Chondrocyte (in vitro differentiated cells): ENCODE measurements at places on chromosomes 2 and 18. TPM values are rescaled to one million over a fixed set of nuclear protein-coding genes. Genes with fewer than 3 reads are reported as not detected.

DNA sequence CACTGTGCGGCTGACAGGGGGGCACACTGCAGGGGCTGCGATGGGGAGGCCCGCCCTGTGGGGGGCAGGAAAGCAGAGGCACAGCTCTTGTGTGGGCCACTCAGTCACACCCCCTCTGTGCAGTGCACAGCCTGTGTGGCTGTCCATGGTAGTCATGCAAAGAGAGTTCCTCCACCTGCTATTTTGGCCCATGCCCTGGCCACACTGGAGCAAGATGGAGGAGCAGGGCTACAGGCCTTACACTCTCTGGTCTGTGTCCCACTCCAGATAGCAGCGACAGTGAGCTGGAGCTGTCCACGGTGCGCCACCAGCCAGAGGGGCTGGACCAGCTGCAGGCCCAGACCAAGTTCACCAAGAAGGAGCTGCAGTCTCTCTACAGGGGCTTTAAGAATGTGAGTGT, 28.5 kb upstream of the FAHD2A start:
- no peak for DNase-seq
- H3K4me3 ChIP-seq, result no peak overlapping the region
- H3K36me3 ChIP-seq, result peaks cover 1% of the 10 kb centered on the region
- H3K27me3 ChIP-seq, result peaks cover under 1% of the 10 kb centered on the region

DNA sequence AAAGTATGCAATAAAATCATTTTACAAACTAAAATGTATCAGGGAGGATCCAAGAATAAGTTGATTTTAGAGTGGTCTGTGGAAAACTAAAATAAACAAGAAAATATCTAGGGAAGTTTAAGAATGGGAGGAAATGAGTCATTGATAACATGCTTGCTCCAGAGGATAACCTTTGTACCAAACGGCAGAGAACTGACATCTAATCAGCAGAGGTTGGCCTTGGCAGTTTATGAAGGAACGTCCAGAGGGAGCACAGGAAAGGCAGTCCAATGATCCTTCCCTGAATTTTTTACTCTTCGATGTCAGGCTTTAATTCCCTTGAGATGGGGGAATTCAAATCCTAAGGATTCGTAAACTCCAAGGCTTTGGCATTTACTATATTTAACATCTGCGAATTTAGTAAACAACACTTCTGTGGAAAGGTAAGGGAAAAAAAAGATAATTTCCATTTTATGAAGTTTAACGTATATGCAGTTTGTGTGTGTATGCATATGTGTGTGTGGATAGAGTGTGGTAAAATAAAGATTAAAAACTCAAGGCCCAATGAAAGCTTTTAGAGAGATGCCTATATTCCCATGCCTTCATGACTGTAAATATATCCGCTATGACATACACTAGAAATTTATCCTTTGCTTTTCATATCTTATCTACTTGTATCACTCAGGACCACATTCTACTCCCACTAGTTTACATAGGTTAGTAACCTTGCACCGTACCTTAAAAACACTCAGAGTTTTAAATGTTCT, 8.7 kb upstream of the INPP1 start:
- no peaks in the 10 kb centered on the region for H3K36me3 ChIP-seq
- no peak overlapping the region for H3K27ac ChIP-seq
- no peak for DNase-seq
- H3K4me1 ChIP-seq, result peaks cover 10% of the 10 kb centered on the region
- H3K4me3 ChIP-seq, result no peak overlapping the region

- peaks cover 20% of the 10 kb centered on the region for H3K4me1 ChIP-seq
- no peak overlapping the region for H3K27ac ChIP-seq
- no peak overlapping the region for H3K4me3 ChIP-seq
- no peak for DNase-seq
- H3K27me3 ChIP-seq, result no peaks in the 10 kb centered on the region
- H3K36me3 ChIP-seq, result peaks cover 1% of the 10 kb centered on the region
These were observed 3.8 kb upstream of the SLC8A1 start for GRCh38 chr2:40455661-40456060.

DNA sequence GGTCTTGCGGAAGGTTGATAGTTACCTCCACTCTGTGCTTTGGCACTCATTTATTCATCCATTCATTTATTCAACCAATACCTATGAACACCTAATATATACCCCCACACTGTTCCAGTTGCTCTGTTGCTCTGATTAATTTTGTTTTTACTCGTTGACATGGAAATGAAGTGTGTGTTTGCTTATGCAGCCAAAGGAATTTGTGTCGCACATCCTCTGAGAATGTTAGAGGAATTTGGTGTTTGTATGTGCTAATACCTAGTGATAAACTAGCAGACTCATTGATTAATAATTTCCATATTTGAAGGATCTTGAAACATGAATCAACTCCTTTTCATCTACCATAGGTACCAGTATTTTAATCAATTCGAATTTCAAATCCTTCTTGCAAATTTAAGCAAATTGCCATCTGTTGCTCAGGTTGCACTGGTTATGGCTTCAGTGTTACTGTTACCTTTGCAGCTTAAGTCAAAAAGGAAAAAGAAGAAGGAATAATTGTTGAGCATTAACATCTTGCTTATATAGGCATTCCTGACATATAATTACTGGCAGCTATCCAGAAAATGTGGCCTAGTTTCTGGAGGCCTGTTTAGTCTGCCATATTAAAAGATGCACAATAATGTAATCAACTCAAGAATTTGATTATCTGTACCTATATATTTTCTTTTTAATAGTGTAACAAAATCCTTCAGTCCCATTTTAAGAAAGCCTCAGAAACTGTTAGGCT, 25.7 kb upstream of the CRIM1 start:
- no peak for DNase-seq
- peaks cover 13% of the 10 kb centered on the region for H3K4me1 ChIP-seq
- H3K36me3 ChIP-seq, result no peaks in the 10 kb centered on the region
- no peaks in the 10 kb centered on the region for H3K27me3 ChIP-seq
- H3K27ac ChIP-seq, result no peak overlapping the region

- no peaks in the 10 kb centered on the region for H3K36me3 ChIP-seq
- peaks cover 5% of the 10 kb centered on the region for H3K27me3 ChIP-seq
These were observed 103.1 kb downstream of the L3MBTL4 start for GRCh38 chr18:6311456-6312215.

- peaks cover 4% of the 10 kb centered on the region for H3K36me3 ChIP-seq
- no peak overlapping the region for H3K27ac ChIP-seq
- H3K4me1 ChIP-seq, result peaks cover 10% of the 10 kb centered on the region
- no peaks in the 10 kb centered on the region for H3K27me3 ChIP-seq
- DNase-seq, result no peak
These were observed 200.6 kb downstream of the PPP1R1C start for GRCh38 chr2:182186132-182186735.

DNA sequence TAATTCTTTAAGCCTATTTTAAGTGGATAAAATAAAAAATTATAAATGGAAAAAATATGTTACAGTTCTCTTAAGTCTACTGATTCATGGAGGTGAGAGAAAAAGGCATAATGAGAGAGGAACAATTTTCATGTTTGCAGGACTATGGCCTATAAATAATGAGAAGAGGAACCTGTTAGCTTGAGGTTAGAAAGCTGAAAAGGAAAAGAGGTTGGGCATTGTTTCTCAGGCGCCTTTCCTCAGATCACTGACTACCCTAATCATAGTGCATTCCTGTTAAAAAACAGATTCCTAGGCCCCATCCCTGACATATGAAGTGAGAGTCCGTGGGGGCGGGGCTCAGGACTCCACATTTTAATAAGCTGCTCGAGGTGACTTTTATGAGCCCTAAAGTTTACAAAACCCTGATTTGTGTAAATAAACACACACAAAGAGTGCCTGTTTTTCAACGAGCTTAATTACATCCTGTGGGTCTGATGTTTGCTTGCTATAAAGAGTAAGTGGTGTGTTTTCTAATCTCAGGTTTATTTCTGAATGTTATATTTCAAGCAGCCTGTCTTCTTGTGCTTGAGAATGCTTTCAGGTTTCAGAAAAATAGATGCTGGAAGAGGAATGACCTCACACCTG, 335.5 kb downstream of the CLIP4 start:
- peaks cover 10% of the 10 kb centered on the region for H3K4me1 ChIP-seq
- no peaks in the 10 kb centered on the region for H3K36me3 ChIP-seq
- DNase-seq, result no peak
- H3K27me3 ChIP-seq, result peaks cover 2% of the 10 kb centered on the region

- DNase-seq, result no peak
- H3K4me1 ChIP-seq, result peaks cover 34% of the 10 kb centered on the region
- H3K27ac ChIP-seq, result no peak overlapping the region
- H3K27me3 ChIP-seq, result no peaks in the 10 kb centered on the region
These were observed 361.7 kb downstream of the ANAPC1 start for GRCh38 chr2:111522231-111522768.

DNA sequence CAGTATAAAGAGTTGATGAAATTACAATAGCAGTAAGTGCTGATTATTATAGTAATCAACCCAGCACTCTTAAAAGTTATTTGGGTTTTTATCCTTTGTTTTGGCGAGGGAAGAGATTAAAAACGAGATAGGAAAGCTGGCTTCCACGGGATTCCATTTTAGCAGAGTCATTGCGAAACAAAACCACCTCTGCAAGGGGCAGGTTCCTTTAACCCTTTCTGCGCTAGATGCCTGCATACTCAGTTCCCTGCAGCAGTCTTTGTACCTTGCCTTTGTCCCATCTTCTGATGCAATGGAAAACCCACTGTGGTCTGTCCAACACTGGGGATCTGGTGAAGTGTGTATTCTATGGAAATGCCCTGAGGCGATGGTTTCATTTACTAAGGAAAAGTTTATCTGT, 2.7 kb downstream of the YPEL5 start:
- H3K27me3 ChIP-seq, result no peaks in the 10 kb centered on the region
- H3K36me3 ChIP-seq, result peaks cover 5% of the 10 kb centered on the region
- H3K4me1 ChIP-seq, result peaks cover 67% of the 10 kb centered on the region
- DNase-seq, result no peak

DNA sequence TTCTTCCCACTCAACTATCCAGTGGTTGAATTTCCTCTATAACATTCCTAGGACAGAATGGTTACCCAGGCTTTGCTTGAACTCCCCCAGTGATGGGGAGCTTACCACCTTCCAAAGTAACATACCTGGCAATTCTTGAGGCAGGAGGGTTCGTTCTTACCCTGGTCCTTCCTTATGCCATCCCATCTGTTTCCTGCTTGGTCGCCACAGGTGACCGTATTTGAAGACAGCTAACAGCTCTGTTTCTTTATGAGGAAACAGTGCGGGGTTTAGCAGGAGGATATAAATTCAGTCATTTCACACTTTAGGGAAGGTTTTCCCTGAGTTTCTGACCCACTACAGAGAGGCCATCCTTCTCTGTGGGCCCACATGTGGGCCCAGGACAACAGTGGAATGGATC, 42.6 kb downstream of the FOSL2 start:
- no peaks in the 10 kb centered on the region for H3K27me3 ChIP-seq
- no peak for DNase-seq
- H3K27ac ChIP-seq, result no peak overlapping the region
- H3K4me1 ChIP-seq, result peaks cover 8% of the 10 kb centered on the region
- peaks cover 5% of the 10 kb centered on the region for H3K36me3 ChIP-seq

GRCh38 chr2:215421859-215422461, 13.9 kb downstream of the FN1 start:
- no peak for DNase-seq
- H3K4me3 ChIP-seq, result peak overlapping the region; percentile 61
- H3K27ac ChIP-seq, result peak overlapping the region; percentile 93
- no peaks in the 10 kb centered on the region for H3K27me3 ChIP-seq

- H3K27me3 ChIP-seq, result peaks cover 16% of the 10 kb centered on the region
- no peaks in the 10 kb centered on the region for H3K4me1 ChIP-seq
- H3K4me3 ChIP-seq, result no peak overlapping the region
- DNase-seq, result no peak
- H3K36me3 ChIP-seq, result no peaks in the 10 kb centered on the region
- H3K27ac ChIP-seq, result no peak overlapping the region
These were observed 8.9 kb upstream of the RPRM start for GRCh38 chr2:153487448-153487847.

- no peak overlapping the region for H3K27ac ChIP-seq
- no peaks in the 10 kb centered on the region for H3K36me3 ChIP-seq
- peaks cover 14% of the 10 kb centered on the region for H3K4me1 ChIP-seq
- no peaks in the 10 kb centered on the region for H3K27me3 ChIP-seq
- no peak for DNase-seq
These were observed 449.7 kb upstream of the TRIB2 start for GRCh38 chr2:12267042-12267441.

GRCh38 chr18:13279181-13280069, 60.9 kb downstream of the LDLRAD4 start:
- H3K4me1 ChIP-seq, result peaks cover 79% of the 10 kb centered on the region
- H3K27ac ChIP-seq, result peak overlapping the region; percentile 74
- peaks cover 20% of the 10 kb centered on the region for H3K36me3 ChIP-seq
- no peak for DNase-seq
- H3K4me3 ChIP-seq, result no peak overlapping the region
- H3K27me3 ChIP-seq, result no peaks in the 10 kb centered on the region

- no peak overlapping the region for H3K4me3 ChIP-seq
- no peaks in the 10 kb centered on the region for H3K36me3 ChIP-seq
- no peak overlapping the region for H3K27ac ChIP-seq
- peaks cover 15% of the 10 kb centered on the region for H3K4me1 ChIP-seq
- no peaks in the 10 kb centered on the region for H3K27me3 ChIP-seq
- no peak for DNase-seq
These were observed 463.2 kb downstream of the THSD7B start for GRCh38 chr2:137228566-137228965.

DNA sequence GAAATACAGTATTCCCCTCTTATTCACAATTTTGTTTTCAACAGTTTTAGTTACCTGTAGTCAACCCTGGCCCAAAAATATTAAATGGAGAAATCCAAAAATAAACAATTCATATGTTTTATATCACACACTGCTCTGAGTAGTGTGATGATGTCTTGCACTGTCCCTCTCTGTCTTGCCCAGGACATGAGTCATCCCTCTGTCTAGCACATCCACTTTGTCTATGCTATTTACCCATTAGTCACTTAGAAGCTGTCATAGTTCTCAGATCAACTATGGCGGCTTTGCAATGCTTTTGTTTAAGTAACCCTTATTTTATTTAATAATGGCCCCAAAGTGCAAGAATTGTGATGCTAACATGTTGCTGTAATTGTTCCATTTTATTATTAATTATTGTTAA, 380.6 kb upstream of the REG3G start:
- no peak overlapping the region for H3K27ac ChIP-seq
- H3K27me3 ChIP-seq, result no peaks in the 10 kb centered on the region
- H3K4me3 ChIP-seq, result no peak overlapping the region
- no peaks in the 10 kb centered on the region for H3K36me3 ChIP-seq
- no peaks in the 10 kb centered on the region for H3K4me1 ChIP-seq
- no peak for DNase-seq

Gene CFC1
- not detected in 3 replicates for total RNA-seq

Gene KLHL29
- total RNA-seq, result 8.0 to 9.0 TPM (median 8.0 TPM) in 3 replicates

Gene RAB11FIP5
- total RNA-seq, result 39.8 to 54.7 TPM (median 53.1 TPM) in 3 replicates

Gene OSBPL6
- total RNA-seq, result 6.5 to 10.5 TPM (median 10.3 TPM) in 3 replicates

Gene NPPC
- not detected in 3 replicates for total RNA-seq

Gene SNTG2
- total RNA-seq, result not detected in 3 replicates

Gene GREB1L
- total RNA-seq, result 2.3 to 4.1 TPM (median 2.4 TPM) in 3 replicates
